AG20443 (cell line): ENCODE measurements at places on chromosomes 2 and 18.

- no peak for DNase-seq
Observed at GRCh38 chr18:61998335-61998734, 105.5 kb upstream of the RNF152 start.

- DNase-seq, result no peak
Observed at GRCh38 chr2:143176606-143177005, 47.4 kb downstream of the ARHGAP15 start.

- no peak for DNase-seq
Observed at GRCh38 chr2:224952936-224953657, 89.2 kb downstream of the DOCK10 start.

DNA sequence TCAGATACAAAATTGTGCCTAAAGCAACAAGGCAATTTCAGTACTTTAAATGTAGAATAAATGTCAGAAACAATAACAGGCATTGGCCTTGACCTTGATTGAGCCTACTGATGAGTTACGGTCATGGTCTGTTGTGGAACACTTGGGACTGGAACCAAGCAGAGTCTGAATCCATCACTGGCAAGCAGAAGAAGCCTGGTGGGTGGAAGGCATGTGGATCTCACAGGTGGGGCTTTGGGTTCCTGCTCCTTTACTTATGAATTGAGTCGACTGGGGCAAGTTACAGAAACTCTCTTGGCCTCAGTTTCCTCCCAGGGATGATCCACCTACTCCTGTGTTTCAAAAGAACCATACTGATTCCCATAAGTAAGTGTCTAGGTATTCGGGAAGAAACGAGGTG lies 102.3 kb downstream of the KCNF1 start:
- no peak for DNase-seq

GRCh38 chr2:124797049-124797448 lies 772.0 kb downstream of the CNTNAP5 start:
- no peak for DNase-seq

GRCh38 chr2:112879491-112880041 lies 31.4 kb upstream of the IL37 start:
- DNase-seq, result no peak

DNA sequence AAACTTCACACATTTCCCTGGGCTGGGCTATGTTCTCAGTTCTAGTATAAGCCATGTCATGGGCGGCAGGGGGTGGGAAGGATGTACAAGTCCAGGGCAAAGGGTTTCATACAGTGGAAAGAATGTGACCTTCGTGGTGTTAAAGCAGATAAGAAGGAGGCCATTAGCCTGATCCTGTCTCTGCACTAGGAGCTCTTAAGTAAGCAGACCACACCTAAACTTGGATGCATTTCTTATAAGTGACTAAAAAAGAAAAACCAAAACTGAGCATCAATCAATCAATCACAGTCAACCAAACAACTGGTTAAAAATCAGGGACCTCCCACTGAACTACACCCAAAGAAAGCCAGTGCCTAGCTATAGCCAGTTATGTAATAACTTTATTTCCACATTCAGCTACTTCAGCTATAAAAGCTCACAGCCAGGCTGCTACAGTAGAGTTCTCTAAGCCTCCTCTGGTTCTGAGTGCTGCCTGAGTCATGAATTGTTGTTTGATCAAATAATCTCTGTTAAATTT lies 46.8 kb upstream of the RIOK3 start:
- peak; percentile 51 for DNase-seq

DNA sequence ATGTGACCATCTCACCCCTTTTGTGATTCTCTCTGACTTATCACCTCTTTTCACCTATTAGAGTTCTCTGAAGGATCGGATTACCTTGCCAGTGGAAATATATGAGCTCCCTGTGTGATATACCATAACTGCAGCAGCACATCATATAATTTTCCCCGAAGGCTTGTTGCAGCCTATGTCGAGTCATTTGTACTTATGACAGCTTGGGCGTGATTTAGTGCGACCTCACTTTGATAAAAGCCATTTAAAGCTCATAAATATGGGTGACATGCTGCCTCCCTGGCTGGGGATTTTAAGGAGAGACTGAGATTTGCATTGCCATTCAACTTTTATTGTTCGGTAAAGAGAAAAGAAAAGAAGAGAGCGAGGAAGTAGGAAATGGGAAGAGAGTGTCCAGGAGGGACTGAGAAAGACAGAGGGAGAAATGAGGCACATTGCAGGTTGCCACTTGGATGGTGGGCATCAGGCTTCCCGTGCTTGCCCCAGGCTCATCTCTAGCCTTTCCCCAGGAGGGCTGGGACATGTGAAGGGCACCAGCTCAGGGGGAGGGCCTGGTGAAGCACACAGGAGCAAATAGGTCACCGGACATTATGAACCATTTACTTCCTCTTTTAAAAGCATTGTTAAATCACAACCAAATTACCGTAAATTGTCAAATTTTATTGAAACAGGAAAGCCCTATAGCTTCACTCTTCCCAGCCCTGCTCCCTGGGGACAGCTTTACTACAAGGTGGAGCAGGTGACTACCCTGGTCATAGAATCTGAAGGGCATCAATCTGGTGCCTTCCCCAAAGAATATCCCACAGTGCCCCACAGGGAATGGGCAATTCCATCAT lies 161.3 kb downstream of the SETBP1 start:
- DNase-seq, result no peak

GRCh38 chr2:136070913-136071312 lies 47.0 kb downstream of the CXCR4 start:
- DNase-seq, result no peak

DNA sequence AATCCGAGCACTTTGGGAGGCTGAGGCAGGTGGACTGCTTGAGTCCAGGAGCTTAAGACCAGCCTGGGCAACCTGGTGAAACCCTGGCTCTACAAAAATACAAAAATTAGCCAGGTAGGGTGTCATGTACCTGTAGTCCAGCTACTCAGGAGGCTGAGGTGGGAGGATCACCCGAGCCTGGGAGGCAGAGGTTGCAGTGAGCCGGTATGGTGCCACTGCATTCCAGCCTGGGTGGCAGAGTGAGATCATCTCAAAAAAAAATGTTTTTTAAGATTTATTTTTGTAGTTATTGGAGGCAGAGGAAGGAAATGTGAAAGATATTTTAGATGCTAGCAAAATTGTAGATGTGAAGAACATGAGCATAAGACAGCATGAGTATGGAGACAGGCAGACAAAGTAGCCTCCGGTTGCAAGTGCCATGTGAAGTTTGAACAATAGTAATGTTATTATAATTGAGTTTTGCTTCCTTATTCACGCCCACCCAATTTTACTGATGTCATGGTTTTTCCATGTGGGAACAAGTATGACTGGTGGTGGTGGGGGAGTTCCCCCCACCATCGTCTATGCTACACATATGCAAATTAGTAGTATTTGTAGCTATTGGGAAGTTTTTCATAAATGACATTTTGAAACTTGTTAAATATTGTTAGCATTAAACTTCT lies 18.0 kb downstream of the REL start:
- DNase-seq, result no peak

DNA sequence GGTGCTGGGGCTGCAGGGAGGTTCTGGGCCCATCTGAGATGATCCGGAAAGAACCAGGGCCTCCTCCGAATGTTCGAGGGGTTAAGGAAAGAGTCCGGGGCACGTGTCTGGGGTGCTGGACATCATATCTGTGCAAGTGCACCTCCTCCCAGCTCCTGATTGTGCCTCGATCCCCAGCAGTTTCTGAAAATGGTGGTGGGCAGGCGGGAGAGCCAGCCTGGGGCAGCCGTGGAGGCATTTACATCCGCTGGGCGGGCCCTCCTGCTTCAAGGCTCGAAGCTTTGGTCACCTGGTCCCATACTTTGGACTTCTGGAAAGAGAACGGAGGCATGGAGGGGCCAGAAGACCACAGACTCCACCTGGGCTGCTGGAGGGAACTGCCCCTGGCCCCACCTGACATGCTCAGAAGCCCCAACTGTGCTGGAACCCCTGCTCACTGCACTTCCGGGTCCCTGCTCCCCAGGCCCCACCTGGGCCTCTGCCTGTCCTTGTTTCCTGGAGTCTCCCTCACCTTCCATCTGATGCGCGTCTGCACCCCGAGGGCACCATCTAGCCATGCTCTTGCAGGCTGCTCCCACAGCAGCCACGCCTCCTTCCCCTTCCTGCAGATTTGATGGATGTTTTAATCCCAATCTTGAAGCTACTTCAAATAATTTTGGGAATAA lies 119.2 kb upstream of the HDAC4 start:
- no peak for DNase-seq

GRCh38 chr18:43876286-43876685 lies 599.0 kb upstream of the SYT4 start:
- no peak for DNase-seq

GRCh38 chr2:43101751-43102150 lies 124.7 kb downstream of the ZFP36L2 start:
- no peak for DNase-seq

DNA sequence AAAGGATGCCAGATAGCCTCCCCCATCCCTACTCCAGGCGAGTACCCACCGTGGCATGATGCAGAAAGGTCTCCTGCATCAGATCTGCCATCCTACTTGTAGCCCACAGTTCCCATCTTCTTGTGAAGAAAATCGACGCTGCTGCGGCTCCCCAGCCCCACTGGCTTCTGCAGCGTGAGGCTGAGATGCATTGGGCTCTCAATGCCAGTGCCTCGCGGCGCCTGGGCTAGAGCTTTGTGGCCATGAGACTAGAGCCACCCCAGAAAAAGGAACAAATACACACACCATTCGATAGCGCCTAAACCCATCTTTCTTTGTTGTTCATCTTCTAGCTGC lies 2.8 kb downstream of the NOL4 start:
- peak; percentile 11 for DNase-seq

DNA sequence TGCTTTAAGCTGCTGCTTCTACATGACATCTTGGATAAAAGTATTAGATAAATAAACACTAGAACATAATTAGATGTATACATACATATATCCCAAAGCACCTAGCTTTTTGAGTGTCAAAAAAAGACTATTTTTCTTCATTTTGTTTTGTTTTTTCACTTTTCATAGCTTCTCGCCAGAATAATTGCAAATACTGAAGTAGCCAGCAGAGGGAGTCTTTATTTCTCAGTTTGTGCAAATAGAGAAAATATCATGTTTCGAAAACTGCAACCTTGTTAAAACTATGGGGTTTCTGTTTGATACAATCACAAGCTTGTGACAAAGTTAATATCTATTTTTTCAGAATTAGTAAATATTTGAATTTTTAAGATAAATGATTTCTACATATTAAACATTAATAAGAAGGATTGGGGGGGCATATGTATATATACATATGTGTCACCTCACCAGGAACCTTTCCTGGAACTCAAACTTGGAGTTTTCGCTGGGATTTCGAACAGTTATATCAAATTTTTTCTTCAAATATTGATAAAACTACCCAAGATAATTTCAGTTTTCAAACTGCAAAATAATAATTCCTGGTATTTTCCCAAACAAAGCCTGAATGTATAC lies 61.0 kb downstream of the GRB14 start:
- peak; percentile 24 for DNase-seq

DNA sequence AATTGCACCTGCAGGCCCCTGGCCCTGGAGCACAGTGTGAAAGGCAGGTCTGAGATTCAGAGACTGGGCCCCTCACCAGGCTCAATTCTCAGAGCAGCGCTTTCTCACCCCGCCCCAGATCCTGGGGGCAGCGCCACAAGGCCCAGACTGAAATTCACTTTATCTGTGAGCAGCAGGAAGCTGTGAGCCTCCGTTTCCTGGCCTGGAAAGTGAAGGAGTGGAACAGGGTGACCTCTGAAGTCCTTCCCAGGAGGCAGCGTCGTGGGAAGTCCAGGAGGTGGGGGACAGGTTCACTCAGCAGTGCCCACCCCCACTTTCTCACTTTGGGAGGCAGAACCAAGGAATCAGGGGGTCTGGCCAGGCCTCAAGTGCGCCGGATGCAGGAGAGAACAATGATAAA lies 235.4 kb downstream of the NDUFA10 start:
- no peak for DNase-seq

- no peak for DNase-seq
Observed at GRCh38 chr2:122704109-122704563, 948.7 kb downstream of the TSN start.

DNA sequence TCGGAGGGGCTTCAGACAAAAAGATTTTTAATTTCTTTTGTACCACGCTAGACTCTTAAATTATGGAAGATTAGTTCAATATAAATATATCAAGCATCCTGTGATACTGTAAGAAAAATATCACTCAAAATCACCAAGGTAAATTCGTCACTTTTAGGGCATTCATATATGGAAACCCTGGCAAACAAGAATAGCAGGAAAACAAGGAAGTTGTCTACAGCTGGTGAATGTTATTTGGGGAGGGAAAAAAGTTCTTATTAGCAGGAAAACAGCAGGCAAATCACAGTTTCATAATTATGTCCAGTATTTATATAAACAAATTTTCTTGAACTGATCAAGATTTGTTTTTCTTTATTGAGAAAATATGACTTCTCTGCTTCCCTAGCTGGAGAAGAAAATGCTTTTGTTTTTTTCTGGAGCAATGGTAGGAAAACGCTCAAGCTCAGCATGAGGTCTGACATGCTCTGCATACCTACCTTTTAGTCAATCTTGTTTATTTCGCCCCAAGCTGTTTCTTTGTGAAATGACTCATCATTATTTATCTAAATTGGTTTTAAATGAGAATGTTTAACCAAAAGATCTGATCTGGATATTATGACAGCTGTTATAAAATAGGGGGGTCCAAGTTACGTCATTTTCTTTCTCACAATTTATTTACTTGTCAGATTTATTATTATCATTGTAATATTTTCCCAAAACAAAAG lies 14.7 kb downstream of the LINC00305 start:
- no peak for DNase-seq

- DNase-seq, result no peak
Observed at GRCh38 chr2:120720746-120721375, 14.8 kb upstream of the GLI2 start.

GRCh38 chr2:132037527-132038178 lies 124.1 kb downstream of the ANKRD30BL start:
- peak; percentile 27 for DNase-seq

DNA sequence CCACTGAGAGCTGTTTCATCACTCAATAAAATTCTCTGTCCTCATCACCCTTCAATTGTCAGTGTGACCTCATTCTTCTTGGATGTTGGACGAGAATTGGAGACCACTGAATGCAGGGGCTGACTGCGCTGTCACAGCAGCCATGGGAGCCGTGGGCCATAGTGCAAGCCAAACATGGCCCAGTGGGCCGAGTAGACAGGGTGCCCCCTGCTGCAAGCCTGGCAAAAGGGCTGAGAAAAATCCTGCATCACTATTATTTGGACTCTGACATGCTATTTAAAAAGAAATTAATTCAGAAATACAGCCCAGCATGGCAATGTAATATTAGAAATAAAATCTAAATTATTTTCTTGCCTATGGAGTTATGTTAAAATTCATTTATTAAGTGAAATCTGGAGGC lies 67.8 kb upstream of the FAM98A start:
- no peak for DNase-seq

DNA sequence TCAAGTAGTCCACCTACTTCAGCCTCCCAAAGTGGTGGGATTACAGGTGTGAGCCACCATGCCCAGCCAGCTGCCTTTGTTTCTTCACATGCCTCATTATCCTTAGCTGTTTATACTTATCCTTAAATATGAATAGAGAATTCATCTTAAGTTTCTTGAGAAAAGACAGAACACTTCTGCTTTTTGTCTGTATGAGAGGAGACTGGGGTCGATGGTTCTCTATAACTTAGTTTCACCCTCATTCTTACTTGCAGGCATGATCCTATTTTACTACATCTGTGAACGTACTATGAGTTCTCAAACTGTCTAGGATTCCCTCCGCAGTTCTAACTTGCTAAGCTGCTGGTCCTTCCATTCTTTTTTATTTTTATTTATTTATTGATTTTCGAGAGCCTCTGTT lies 20.4 kb downstream of the PPM1B start:
- no peak for DNase-seq

GRCh38 chr2:61604433-61604832 lies 66.3 kb upstream of the XPO1 start:
- DNase-seq, result no peak
